HL-60 (cell line): ENCODE measurements at places on chromosomes 13 and 19.
A peak's percentile ranks its signal among the peaks of the same experiment; 100 is the strongest.

DNA sequence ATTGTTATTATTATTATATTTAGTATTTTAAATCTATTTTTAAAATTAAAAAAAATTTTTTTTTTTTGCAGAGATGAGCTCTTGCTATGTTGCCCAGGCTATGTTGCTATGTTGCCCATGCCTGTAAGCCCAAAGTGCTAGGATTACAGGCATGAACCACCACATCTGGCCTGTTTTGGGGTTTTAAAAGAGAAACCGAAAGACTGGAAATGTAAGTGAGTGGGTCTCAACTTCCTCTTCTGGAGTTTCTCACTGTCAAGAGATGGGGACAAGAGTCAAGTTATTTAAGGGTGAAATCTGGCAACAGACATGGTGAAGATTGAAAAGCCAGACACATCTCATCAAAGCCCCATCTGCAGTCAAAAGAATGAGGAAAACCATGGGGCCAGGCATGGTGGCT, 4.2 kb upstream of the OR7G3 start:
- peak; percentile 20 for DNase-seq

DNA sequence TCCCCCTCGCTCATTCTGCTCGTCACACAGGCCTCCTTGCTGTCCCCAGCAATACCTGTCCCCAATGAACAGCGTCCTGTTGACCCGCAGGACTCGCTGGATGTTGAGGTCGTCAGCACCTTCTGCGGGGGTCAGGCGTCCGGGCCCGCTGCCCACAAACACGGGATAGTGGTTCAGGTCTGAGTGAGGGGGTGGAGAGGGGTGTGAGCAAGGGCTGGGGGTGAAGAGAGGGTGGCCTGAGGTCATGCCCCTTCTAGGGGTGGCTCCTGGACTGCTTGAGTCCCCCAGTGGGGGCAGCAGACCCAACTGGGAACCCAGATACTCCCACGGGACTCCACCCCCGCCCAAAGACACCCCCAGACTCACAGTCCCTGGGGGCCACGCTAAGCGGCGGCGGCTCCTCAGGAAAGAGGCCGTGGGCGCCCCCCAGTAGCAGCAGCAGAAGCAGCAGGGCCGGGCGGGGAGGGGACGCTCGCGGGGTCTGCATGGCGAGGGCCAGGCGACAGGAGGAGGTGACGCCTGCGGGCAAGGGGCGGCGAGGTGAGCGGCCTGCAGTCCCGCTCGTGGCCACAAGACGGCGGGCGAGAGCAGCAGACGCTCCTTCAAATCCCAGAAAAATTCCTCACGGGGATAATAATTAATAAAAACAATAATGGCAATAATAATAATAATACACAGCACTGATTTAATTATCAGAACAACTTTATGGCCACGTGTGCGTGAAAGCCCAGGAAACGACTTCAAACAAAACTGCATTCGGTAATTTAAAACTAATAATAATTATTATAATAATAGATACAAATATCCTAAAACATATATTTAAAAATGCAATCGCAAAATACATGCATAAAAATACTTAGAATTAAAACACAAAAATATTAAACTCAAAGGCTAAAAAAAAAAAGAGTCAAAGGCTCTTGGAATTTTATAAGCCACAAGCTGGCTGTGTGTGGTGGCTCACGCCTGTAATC, 1.2 kb downstream of the SEMA6B start:
- DNase-seq, result no peak

GRCh38 chr19:17601683-17602082, 46.2 kb downstream of the COLGALT1 start:
- DNase-seq, result no peak

DNA sequence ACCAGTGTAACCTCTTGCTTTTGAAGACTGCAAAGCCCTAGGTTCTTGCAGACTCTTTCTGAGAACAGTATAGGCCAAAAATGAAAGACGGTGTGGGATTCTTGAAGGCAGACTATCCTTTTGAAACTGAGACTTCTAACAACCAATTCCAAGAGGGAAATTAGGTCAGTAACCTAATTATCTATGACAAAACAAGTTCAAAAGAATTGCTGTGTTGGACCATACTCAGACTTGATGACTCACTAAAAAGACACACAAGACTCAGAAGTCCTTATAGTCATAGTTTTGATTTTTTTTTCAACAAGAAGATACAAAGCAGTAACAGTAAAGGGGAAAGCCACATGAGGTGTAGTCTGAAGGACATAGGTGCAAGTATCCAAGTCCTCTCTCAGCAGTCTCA, 624.0 kb upstream of the GPC6 start:
- DNase-seq, result no peak

DNA sequence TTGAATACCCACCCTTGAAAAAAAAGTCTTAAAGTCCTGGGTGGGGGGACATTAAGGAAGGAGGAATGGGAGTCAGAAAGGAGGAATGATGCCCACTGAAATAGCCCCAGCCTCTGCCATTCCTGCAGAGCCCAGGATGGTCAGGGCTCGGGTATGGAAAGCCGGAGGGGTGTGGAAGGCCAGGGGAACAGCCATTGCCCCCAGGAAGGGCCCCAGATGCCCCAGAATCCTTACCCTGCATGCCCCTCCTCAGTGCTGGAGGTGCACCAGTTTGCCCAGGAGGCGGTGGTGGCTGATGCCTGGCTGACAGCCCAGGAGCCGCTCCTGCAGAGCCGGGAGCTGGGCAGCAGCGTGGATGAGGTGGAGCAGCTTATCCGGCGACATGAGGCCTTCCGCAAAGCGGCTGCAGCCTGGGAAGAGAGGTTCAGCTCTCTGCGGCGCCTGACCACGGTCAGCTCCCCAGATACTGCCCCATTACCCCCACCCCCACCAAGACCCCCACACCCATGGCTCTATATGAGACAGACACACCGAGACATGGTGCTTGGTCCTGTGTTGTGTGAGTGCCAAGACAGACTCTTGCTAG, 10.7 kb upstream of the SHKBP1 start:
- no peak for DNase-seq

DNA sequence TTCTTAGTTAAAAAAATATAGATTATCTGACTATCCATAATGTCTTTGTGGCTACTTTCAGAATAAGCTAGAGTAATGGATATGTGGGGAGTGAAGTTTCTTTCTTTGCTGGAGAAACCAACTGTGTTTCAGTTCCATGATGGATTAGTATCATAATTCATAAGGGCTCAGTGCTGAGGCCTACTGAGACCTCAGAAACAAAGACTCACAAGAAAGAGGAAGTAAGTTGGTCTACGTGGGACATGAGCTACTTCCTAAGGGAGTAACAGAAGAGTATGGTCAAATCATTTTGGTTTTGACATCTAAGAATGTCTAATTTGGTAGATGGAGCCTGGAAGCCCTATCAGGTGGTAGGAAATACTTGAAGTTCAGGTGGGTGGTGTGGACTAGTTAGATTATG, 99.0 kb upstream of the HTR2A start:
- no peak for DNase-seq

- DNase-seq, result peak; percentile 97
Measured at GRCh38 chr13:45464687-45465453, at the start of gene COG3. COG3 (plus strand) TSS chr13:45464939; CDS start chr13:45465037, 98 bp downstream.

GRCh38 chr19:6100284-6100915, 9.9 kb downstream of the RFX2 start:
- peak; percentile 77 for DNase-seq

DNA sequence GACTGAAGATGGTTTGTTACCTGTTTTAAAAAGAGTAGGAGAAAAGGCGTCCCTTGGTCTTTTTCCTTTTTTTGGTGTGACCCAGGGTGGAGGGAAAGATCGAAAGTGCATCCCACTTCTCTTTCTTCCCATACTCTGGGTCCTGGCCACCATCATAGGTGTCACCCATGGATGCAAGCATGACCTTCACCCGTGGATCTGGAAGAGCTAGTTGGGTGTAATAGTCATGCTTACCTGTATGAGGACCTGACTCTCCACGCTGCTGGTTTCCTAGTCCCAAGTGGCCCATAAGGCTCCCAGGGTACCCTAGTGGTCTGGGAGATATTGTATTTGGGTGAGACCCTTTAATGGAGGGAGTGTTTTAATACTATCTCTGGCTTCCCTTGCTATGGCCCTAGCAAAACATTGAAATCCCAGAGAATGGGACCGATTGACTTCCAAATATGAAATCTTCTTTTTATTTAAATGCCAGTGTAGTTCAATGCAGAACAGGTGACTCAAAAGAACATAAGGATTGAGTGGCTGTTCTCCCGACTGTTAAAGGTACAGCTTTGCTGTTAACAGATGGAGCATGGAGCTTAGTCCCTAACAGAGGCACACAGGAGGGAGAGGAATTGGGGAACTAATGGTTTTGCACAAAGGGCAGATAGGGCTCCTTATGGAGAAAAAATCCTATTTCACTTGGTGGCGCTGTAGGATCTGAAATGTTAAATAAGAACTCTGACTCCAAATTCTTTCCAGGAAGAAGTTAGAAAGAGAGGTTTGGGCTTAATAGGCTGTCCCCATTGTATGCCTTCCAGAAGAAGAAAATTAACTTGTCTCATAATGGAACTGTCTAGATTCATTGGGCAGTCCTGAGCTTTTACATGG, 7.0 kb upstream of the ZNF550 start:
- peak; percentile 19 for DNase-seq

GRCh38 chr19:9570255-9570654, 14.0 kb downstream of the ZNF121 start:
- DNase-seq, result no peak
